GM12864 (cell line): ENCODE measurements at places on chromosomes 7 and 10.

GRCh38 chr7:1690359-1690958 is 20.4 kb downstream of the ELFN1 start:
- DNase-seq = no peak

DNA sequence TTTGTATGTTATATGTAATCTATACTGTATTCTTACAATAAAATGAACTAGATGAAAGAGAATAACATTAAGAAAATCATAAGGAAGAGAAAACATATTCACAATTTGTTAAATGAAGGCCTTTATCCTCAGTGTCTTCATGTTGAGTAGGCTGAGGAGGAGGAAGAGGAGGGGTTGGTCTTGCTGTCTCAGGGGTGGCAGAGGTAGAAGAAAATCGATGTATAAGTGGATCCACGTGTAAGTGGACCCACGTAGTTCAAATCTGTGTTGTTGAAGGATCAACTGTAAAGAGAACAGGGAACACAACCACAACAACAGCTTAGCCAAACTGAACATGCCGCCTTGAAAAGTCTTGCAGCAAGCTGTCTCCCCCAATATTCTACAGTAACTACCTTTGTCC is 161.6 kb upstream of the NRP1 start:
- no peak for DNase-seq

DNA sequence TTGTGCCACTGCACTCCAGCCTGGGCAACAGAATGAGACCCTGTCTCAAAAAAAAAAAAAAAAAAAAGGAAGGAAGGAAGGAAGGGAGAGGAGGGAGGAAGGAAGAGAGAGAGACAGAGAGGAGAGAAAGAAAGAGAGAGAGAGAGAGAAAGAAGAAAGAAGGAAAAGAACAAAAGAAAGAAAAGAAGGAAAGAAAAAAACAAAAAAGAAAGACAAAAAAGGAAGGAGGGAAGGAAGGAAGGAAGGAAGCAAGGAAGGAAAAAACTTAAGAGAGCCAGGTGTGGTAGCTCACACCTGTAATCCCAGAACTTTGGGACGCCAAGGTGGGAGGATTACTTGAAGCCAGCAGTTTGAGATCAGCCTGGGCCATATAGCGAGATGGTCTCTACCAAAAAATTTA is 731 bp upstream of the SPACDR start:
- DNase-seq = no peak

DNA sequence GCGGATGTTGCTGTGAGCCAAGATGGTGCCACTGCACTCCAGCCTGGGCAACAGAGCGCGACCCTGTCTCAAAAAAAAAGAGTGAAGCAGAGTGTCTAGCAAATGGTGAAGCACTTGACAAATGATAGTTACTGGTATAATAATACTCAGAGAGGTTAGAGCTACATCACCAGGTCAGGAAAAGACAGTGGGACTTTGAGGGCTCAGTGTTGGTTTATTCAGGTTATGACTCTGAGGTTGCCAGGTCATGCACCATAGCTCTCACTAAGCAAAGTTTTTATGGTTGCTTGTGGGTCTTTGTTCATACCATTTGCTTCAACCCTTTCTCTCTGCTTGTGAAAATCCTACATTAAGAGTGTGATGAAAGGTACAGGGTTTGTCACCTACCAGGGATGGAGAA is 13.6 kb downstream of the MRPS33 start:
- DNase-seq = no peak

DNA sequence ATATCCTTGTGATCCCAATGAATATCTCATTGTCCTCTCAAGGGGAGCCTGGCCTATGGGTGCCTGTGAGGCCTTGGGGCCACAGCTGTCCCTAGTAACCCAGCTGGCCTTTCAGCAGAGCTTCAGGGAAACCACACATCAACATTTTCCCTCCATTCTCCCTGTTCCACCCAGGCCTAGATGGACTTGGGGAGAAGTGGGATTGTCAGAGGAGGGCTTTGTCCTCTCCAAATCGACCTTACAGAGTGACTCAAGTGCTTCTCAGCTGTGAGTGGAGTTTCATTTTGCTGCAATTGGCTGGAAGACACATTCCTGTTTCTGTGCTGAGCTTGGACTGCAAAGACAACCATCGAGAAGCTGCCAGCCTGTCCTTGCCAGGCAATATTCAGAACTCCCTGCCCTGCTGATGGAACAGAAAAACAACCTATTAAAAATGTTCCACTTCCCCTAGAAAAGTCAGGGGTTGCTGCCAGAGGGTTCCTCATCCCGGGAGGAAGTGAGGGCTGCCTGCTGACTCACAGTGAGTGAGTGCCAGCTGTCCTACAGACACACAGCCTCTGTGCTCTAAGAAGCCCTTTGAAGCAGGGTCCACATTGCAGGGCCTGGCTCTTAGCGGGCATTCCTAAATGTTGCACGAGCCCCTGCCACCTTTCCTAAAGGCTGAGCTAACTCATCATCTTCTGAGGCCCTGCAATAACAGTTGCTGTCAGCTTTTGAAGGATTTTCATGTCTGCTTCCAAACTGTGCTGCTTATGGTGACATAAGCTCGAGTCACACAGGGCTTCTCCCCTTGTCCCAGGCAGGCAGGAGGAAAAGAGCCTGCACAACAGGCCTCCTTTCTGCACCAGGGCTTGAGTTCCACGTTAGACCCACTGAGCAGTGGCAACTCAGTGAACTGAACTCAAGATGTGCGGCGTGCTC is 20.5 kb downstream of the STRA8 start:
- no peak for DNase-seq

GRCh38 chr7:28349637-28350036 is 62.7 kb upstream of the CREB5 start:
- no peak for DNase-seq

DNA sequence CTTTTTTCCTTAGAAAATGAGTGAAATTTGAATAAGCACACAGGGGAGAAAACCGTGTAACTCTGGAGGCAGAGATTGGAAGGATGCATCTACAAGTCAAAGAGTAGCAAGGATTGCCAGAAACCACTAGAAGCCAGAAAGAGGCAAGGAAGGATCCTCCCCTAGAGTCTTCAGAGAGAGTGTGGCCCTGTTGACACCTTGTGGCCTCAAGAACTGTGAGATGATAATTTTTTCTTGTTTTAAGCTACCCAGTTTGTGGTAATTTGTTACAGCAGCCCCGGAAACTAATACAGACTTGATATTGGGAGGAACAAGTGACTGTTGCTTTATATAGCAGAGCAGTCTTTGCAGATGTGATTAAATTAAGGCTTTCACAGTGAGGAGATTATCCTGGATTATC is 3.6 kb upstream of the GIMAP7 start:
- no peak for DNase-seq

GRCh38 chr7:138089080-138089901 is 13.0 kb downstream of the AKR1D1 start:
- DNase-seq = no peak

- DNase-seq = no peak
Observed at GRCh38 chr10:89540420-89540949, 5.1 kb upstream of the SLC16A12 start.

GRCh38 chr7:71645836-71646235 is 513.9 kb downstream of the GALNT17 start:
- no peak for DNase-seq

DNA sequence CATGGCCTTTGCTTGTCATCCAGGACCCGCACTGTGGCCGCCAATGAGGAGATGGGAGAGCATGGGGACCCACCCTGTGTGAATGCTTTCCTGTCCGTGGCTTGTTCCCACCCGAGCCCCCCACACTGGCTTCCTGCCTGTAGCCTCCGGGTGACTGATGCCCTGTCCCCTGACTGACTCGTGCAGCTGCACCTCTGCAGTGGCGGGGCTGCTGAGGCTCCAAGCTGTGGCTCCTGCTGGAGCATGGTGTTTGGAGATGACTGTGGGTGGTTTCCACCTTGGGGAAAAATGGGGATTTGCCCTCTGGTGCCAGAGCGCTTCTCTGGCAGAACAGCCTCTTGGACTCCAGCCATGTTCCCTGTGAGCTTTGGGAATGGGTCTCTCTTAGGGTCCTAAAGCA is 2.1 kb downstream of the CAMK1D start:
- no peak for DNase-seq

- no peak for DNase-seq
Observed at GRCh38 chr7:116148626-116149025, 61.7 kb upstream of the TES start.

GRCh38 chr7:14085901-14086300 is 96.4 kb upstream of the ETV1 start:
- no peak for DNase-seq

DNA sequence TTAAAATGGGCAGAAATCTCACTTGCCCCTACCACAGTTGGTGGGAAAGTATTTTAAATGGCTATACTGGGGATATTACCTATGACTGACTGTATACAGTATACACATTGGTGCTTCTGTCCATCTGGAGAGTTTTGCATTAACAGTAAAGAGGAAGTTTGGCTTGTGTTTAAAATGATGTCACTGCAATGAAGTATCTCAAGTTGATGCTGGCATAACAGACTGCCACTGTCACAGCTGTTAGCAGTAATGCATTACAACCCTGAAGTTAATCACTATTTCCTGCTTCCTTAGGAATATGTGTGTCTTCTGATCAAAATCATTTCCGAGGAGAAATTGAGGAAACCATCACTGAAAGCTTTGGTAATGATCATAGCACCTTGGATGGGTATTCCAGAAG is 1.9 kb downstream of the DKK1 start:
- DNase-seq = no peak
